ENCODE measurements at places on chromosomes 6 and 20. TPM values are rescaled to one million over a fixed set of nuclear protein-coding genes. Genes with fewer than 3 reads are reported as not detected.

DNA sequence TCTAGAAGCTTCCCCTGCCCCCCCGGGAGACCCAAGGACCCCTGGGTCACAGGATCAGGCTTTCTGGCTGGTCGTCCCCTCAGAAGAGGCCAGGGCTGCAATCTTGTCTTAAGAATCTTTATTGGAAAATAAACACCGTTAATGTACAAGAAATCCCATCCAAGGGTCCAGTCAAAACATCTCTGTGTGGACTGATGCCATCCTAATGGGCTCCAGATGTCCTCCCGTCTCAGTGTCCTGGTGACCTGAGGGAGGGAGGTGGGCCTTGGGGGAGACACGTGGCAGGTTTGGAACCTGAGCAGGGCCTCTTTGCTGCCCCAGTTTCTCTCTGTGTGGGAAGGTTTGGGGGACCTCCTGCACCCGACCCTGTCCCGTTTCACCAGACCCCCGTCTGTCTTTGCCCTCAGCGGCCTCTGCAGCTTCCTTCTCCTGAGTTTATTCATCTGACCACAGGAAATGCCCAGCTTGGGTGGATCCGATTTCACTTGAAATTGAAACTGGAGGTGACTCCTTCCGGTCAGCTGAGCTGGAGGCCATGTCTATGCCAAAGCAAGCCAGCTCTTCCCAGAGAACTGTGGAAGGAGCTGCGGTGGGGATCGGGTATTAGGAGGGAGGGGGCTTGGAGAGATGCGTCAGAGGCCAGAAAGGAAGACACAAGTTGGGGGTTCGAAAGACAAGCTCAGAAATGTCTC lies 75.1 kb downstream of the SLC2A10 start:
- H3K27ac ChIP-seq = no peak overlapping the region
- no peaks in the 10 kb centered on the region for H3K36me3 ChIP-seq
- H3K27me3 ChIP-seq = no peaks in the 10 kb centered on the region
- peak; percentile 5 for DNase-seq
- no peaks in the 10 kb centered on the region for H3K4me1 ChIP-seq

The RBBP8NL gene
- not detected for polyA plus RNA-seq

GRCh38 chr6:3259491-3259958 lies 778 bp downstream of the PSMG4 start:
- H3K4me3 ChIP-seq = peak overlapping the region; percentile 94
- H3K36me3 ChIP-seq = peaks cover 5% of the 10 kb centered on the region
- peaks cover 4% of the 10 kb centered on the region for H3K4me1 ChIP-seq

The TINAG gene
- not detected for polyA plus RNA-seq

DNA sequence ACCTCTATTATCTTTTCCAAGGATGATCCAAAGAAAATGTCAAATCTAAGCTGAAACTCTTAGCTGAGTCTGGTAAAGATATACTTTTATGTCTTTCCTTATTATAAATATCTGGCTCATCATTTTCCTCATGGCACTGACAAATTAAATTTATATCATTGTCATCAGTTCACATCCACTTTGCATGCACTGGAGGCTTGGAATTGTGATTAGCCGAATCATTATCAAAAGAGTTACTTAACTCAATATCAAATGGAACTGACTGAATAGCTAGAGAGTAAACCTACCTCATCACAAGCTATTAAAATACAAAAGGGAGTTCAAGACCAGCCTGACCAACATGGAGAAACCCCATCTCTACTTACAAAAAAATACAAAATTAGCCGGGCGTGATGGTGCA lies 713.9 kb upstream of the MARCKS start:
- peaks cover under 1% of the 10 kb centered on the region for H3K4me1 ChIP-seq
- H3K27me3 ChIP-seq = no peaks in the 10 kb centered on the region
- no peak overlapping the region for H3K27ac ChIP-seq
- no peaks in the 10 kb centered on the region for H3K36me3 ChIP-seq
- DNase-seq = no peak
- no peak overlapping the region for H3K4me3 ChIP-seq

The C2 gene
- 1.5 TPM for polyA plus RNA-seq

- peaks cover 17% of the 10 kb centered on the region for H3K4me1 ChIP-seq
- no peak overlapping the region for H3K4me3 ChIP-seq
- no peak overlapping the region for H3K27ac ChIP-seq
- no peaks in the 10 kb centered on the region for H3K27me3 ChIP-seq
- no peaks in the 10 kb centered on the region for H3K36me3 ChIP-seq
Observed at GRCh38 chr20:53087037-53087777, 115.0 kb downstream of the TSHZ2 start.

The NOTCH4 gene
- polyA plus RNA-seq = 7.2 TPM

The MYCT1 gene
- polyA plus RNA-seq = 0.84 TPM

DNA sequence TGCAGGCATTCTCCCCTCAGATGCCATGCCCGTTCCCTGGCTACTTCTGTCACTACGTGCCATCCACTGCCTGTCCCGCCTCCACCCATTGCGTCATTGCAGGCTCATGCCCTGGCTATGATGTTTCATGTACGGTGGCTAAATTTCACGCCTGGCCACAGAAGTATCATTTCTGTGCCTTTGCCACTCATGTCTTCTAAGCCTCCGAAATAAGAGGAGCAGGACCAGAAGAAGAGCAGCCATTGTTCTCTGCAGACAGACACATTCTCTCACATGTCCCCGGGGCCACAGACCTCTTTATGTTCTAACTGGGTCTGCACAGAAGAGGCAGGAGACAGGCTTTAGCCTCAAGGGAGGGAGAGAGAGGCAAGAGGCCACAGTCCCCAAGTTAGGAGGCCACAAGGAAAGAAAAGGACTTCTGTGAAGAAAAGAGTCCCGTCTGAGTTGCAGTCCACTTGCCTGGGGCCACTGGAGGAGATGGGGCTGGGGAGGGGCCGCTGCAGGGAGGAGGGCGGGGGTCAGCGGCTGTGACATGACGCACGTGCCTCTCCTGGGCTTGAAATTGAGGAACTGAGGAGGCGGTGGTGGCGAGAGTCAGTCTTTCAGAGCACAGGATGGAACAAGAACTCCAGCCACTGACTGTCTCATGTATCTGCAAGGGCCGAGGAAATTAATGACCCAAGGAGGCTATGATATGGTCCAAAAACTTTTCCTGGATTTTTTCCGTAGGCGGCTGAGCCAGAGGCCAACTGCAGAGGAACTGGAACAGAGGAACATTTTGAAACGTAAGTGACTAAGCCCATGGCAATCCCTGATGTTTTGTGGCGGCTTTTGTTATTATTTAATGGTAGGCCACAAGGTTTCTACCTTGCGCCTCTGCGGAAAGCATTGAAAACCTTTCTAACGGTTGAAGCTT lies 55.9 kb downstream of the TBC1D7 start:
- no peaks in the 10 kb centered on the region for H3K36me3 ChIP-seq
- H3K27ac ChIP-seq = no peak overlapping the region
- H3K4me1 ChIP-seq = peaks cover 15% of the 10 kb centered on the region
- H3K4me3 ChIP-seq = no peak overlapping the region
- no peaks in the 10 kb centered on the region for H3K27me3 ChIP-seq
- DNase-seq = no peak

- no peak overlapping the region for H3K27ac ChIP-seq
- H3K27me3 ChIP-seq = no peaks in the 10 kb centered on the region
- H3K36me3 ChIP-seq = peaks cover 9% of the 10 kb centered on the region
- no peak overlapping the region for H3K4me3 ChIP-seq
- no peak for DNase-seq
- H3K4me1 ChIP-seq = no peaks in the 10 kb centered on the region
Observed at GRCh38 chr20:32855387-32855786, 3.3 kb upstream of the EFCAB8 start.

Measured in cardiac muscle cell (in vitro differentiated cells and primary cell).